ENCODE measurements at places on chromosomes 16 and 17.

GRCh38 chr17:61463316-61464129 lies 11.3 kb downstream of the TBX4 start:
- DNase-seq = no peak

DNA sequence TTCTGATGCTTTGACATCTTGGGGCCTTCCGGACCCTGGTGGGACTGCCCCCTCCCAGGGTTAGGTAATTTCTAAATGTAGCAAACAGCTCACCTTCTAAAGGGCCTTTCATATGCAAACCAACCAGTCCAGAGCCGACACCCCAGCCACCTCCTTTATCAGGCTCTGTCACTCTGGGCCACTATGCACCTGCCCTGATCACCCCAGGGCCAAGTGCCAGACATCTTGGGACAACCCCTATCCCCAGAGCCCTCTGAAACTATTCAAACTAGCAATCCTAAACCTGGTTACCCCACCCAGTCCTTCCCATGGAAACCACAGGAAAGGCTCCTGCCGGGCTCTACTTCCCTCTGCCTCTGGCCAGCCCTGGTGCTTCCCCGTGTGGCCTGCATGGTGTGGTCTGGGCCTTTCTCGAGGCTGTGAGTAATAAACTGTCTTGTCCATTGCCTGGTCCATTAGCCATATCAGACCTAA lies 91.2 kb upstream of the TNRC6C start:
- DNase-seq = peak; percentile 50

DNA sequence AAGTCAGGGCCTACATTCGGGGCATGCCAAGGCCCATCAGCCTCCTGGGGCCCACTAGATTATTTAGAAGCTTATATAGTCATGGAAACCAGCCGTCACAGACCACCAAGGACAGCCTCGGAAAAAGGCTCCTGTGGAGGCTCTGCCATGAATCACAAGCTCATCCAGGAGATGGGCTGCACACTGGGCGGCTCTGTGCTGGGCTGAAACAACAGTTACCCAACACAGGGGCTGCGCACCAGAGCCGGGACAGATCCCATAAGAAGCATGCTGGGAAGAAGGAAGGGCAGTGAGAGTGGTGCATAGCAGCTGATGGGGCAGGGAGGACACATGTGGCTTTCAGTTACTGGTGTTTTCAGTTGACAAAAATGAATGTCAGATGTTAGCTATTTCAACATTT lies 67.7 kb upstream of the GSG1L start:
- DNase-seq = no peak

- DNase-seq = no peak
Observed at GRCh38 chr17:17565471-17566339, 25.8 kb downstream of the PEMT start.

DNA sequence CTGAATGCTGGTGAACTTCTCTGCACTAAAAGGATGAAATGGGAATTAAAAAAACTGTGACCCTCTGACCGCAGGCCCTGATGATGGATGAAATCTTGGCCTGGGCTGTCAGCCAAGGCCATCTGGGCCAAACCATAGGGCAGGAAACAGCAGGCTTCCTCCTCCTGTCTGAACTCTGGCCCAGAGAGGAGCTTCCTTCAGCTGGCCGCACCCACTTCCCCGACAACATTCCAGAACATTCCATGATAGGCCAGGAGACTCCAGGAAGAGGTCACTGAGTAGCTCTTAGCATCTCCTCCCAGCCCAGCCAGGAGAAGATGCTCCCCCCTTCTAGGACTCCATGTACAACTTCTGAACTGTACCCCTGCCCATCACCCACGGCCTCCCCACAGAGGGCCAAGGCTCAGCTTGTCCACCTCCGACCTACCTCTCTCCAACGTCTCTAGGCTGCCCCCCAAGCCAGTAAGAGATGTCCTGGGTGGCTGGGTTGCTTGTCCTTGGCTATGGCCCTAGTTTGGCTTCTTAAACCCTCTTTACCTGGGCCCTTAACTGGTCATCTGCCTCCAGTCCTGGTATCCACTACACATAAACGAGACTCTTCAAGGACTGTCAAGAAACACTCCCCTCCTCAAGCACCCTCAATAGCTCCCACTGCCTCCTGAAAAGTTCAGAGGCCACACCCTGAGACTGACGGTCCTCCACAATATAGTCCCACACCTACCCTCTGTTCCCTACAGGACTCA lies 1.7 kb downstream of the RPH3AL start:
- peak; percentile 22 for DNase-seq

All from suppressor macrophage treated with lipopolysaccharide for 4 hours (primary cell).